Activated naive CD8-positive, alpha-beta T cell treated with anti-CD3 and anti-CD28 coated beads, Interleukin-2, amount 50 U/mL, for 24 hours (primary cell): ENCODE measurements at places on chromosomes 16 and 17.

DNA sequence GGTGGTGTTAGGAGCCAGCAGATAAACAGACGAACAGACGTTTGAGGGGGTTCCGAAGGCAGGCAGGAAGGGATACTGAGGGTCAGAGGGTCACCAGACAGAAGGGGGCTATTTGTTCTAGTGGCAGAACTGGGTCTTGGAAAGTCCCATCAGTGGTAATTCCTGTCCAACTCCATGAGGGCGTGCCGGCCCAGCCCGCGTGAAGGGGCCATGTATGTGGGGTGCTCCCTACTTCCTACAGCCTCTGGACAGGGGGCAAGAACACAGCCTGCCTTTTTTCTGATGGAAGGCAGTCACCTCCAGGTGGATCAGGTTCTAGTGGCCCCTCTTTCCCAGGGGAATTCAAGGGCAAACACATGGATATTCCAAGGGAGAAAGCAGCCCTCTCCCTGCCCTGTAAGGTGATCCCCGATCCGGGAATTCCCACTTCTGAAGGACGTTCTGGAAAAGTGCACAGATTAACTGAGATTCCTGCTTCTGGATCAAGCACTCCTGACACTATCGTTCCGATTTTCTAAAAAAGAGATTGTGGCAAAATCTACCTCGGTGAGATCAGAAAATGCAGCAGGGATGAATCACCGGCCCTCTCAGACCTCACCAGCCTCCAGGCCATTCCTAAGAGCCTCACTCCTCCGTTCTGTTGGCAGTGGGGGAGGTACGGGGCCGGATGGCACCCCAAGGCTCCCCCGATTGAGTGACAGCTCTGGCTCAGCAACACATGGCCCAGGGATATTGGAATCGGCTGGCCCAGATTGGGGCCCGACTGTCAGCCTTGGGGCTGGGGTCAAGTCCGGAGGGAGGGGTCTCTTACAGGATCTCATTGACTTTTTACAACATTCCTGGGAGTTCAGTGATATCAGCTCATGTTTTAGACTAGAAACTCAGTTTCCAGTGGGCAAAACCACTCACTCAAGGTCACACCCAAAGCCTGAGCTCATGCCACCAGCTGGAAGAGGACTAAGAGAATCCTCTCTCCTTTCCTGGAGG lies 12.4 kb downstream of the STX1B start:
- peaks cover 2% of the 10 kb centered on the region for H3K27me3 ChIP-seq
- no peak overlapping the region for H3K27ac ChIP-seq
- DNase-seq, result no peak
- H3K4me3 ChIP-seq, result peak overlapping the region; percentile 76
- H3K36me3 ChIP-seq, result no peaks in the 10 kb centered on the region

DNA sequence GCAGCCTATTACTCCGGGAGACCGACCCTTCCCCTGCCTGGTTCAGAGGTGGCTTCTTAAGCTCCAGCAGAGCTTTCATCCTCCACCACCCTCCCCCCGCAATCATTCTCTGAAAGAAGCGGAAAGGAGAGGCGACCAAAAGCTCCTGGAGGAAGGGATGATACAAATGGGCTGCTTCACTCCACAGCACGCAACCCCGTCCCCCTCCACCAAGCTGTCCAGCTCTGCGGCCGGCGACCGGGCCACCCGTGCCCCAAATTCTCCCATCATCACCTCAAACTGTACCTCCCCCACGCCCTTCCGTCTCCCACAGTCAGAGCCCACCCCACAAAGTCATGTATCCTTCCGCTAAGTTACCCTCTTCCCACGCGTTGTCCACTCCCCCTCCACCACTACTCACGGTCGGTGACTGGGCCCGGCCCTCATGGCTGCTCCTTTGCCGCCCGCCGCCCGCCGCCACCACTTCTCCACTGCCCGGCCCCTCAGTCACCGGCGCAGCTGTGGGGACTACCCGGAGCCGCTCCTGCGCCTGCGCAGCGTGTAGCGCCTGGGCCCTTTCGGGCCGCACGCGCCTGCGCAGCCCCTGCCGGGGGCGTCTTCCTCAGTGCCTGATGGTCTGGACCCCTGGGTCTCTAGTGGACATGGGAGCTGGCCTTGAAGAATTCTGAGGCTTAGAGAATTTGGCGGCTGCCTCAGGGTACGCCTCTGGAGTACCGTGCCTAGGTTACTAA lies at the start of gene FAM222B:
Gene FAM222B (minus strand): TSS at position 509 of the 731 bp plus-strand sequence. CDS start 76,123 bp downstream, outside the sequence.
- peak within 1 kb of the TSS; percentile 95 for H3K27ac ChIP-seq
- peak within 1 kb of the TSS; percentile 98 for H3K4me3 ChIP-seq
- peaks cover 35% of the 10 kb centered on the region for H3K4me1 ChIP-seq
- DNase-seq, result peak; percentile 88

GRCh38 chr17:28004344-28004743 lies 38.1 kb upstream of the NLK start:
- H3K27me3 ChIP-seq, result peaks cover 14% of the 10 kb centered on the region
- H3K27ac ChIP-seq, result no peak overlapping the region
- no peaks in the 10 kb centered on the region for H3K4me1 ChIP-seq

- H3K27me3 ChIP-seq, result peaks cover 32% of the 10 kb centered on the region
- H3K4me3 ChIP-seq, result peak overlapping the region; percentile 88
- peaks cover 26% of the 10 kb centered on the region for H3K4me1 ChIP-seq
- H3K36me3 ChIP-seq, result no peaks in the 10 kb centered on the region
These were observed 23.8 kb upstream of the CRYM start for GRCh38 chr16:21301895-21302291.

GRCh38 chr16:54582631-54583250 lies 296.2 kb upstream of the IRX3 start:
- DNase-seq, result no peak
- H3K36me3 ChIP-seq, result no peaks in the 10 kb centered on the region
- H3K27ac ChIP-seq, result no peak overlapping the region
- peaks cover 12% of the 10 kb centered on the region for H3K27me3 ChIP-seq

- peaks cover 6% of the 10 kb centered on the region for H3K36me3 ChIP-seq
- DNase-seq, result peak; percentile 81
- peak overlapping the region; percentile 94 for H3K27ac ChIP-seq
- peak overlapping the region; percentile 73 for H3K4me3 ChIP-seq
These were observed 51.7 kb upstream of the MTSS2 start for GRCh38 chr16:70737377-70738082.

- H3K27ac ChIP-seq, result no peak overlapping the region
- DNase-seq, result no peak
- no peaks in the 10 kb centered on the region for H3K36me3 ChIP-seq
- no peaks in the 10 kb centered on the region for H3K4me1 ChIP-seq
These were observed 18.1 kb downstream of the PPL start for GRCh38 chr16:4918781-4919251.
